Caki2 (cell line): ENCODE measurements at places on chromosomes 5 and 9. TPM values are rescaled to one million over a fixed set of nuclear protein-coding genes. Genes with fewer than 3 reads are reported as not detected.
A peak's percentile ranks its signal among the peaks of the same experiment; 100 is the strongest.

Gene OGN
- total RNA-seq = not detected in 2 replicates

Gene FBP1
- not detected in 2 replicates for total RNA-seq

Gene ADAMTS13
- total RNA-seq = 3.0 and 3.7 TPM in 2 replicates

Gene LRSAM1
- total RNA-seq = 9.5 and 13.0 TPM in 2 replicates

Gene CETN3
- total RNA-seq = 11.9 and 33.2 TPM in 2 replicates

DNA sequence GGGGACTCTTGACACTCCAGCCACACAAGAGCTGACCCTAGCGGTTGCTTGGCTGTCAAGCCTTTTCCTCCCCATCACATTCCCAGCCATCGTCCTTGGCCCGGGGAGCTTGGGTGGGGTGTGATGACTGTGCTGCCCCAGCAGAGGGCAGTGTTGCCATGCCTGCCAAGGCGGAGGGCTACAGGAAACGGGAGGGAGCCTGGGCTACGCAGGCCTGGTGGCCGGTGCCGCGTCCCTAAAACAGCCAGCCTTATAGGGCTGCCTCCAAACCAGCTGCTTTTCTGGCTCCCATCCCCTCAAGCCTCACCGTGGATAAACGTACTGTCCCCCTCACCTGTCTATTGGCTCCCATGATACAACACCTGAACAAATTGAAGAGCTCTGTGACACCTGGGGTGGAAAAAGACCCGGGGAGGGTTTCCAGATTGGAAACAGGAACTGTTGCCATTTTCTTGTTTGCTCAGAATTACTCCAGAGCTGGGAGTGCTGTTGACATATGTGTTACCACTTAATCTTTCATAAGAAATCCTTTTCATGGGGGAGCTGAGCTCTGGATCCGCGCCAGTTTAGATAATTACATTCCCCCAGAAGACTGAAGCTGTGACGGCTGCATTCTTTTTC is 72.8 kb upstream of the ASTN2 start:
- DNase-seq = peak; percentile 59

GRCh38 chr5:21173526-21173925 is 1185.5 kb upstream of the CDH18 start:
- DNase-seq = no peak

DNA sequence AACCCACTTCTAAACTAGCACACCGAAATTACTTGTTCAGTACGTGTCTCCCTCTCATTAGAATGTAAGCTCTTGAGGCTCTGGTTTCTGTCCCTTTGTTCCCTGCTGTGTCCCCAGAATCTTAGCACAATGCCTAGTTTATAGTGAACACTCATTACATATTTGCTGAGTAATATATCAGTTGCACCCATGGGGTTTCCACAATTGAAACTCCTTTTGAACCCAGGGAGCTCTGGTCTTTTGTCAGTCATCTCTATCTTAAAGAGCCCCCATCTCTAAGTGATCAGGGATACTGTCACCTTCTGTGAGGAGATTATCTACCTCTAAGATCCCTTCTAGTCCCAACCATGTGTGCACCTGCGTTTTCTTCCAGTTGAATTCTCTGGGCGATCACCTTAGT is 12.8 kb downstream of the CAMK4 start:
- DNase-seq = no peak

DNA sequence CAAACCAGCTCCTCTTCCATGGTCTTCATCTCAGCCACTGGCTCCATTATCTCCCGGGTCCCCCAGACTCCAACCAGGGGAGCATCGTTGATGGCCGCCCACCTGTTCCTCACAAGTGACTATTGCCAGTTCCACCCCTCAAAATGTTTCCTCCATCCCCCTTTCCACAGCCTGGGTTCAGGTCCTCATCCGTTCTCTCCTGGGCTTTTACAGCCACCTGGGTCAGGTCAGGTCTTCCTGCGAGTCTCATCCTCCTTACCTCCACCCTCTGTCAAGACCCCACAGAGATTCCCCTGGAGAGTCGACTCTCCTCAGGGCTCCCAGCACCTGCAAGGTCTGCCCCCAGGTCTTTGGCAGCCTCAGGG is 133.2 kb downstream of the PAX5 start:
- DNase-seq = no peak

DNA sequence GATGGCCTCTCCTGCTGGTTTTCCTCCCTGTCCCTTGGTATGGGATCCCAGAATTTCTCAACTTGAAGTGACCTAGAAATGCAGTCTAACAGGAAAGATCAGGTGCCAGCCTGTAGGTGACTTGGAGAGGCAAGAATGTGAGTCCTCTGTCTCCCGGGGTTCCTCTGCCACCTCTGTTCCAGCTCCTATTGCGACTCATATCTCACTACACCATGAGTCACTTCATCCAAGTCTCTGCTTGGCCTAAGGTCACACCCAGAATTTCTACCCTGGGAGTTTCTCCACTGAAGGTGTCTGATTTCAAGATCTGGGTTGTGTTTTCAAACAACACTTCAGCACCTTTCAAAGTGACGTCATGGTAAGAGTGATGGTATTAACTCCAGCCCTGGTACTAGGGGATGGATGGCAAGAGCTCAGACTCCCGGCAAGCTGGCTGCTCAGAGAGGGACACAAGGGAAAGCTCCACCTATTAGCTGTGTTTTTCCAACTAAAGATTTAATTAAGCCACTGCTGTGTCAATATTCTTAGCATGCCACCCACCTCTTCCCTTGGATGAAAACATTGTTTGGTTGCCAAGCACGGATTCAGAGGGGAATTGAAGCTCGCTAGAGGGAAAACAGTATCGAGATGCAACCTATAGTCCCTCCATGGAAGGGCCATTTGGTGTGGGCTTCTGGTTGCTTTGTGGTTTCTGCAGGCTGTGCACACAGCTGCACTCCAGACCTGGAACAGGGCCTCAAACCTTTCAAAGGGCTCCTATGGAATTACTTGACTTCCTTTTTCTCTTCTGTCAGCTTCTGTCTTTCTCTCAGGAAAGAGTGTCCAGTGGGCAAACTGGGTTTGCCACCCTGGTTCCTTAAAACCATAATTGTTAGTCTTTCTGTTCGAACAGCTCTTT is 205.7 kb downstream of the GAS1 start:
- DNase-seq = peak; percentile 50

GRCh38 chr5:177176175-177176711 is 42.7 kb downstream of the NSD1 start:
- DNase-seq = no peak
